Fibroblast of skin of right biceps (primary cell): ENCODE measurements at places on chromosomes 11 and 22.

DNA sequence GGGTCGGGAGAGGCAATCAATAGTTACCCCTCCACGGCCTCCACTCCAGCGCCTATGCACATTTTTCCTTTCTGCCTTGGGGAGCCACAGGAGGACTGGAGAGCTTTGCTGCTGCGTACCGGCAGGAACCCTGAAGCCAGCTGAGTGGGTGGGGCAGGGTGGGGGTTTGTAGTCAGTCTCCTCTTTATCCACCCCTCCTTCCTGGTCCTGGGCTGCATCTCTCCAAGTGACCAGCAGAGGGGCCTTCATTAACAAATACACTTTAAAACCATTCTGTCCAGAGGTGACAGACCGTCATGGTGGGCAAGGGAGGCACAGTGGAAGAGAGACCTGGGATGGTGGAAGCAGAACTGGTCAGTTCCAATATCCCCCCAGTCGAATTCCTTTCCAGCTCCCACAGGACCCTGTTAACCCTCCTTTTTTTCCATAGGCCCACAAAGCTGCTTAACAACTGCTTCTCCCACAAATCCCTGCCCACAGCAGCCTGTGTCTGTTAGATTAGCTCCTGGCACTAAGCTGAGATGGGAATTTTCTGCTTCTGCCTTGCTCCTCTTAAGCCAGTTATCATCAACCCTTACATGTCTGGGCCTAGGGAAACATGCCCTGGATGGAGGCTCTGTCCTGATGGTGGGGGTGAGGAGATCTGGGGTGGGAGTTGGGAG, 3.9 kb upstream of the ABCG4 start:
- peak; percentile 64 for DNase-seq

- DNase-seq: peak; percentile 36
These were observed 10.5 kb downstream of the GRK2 start for GRCh38 chr11:67276781-67277230.

GRCh38 chr11:116525961-116526495, 246.8 kb downstream of the BUD13 start:
- no peak for DNase-seq

DNA sequence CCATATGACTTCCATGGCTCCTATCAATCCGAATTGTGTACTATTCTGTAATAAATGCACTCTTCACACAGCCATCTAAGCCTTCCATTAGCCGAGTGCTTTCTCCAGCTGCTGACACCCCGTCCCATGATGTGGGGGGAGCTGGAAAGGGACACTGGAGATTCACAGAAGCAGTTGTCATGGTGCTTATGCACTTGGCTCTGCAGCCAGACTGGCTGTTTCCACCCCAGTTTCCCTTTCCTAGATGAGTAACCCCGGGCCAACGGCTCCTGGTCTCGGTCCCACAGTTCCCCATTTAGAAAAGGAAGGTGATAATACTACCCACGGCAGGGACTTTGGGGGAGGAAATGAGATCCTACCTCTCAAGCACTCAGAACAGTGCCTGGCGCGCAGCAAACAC, 244.9 kb upstream of the SYN3 start:
- no peak for DNase-seq

GRCh38 chr11:122797651-122798050, 40.6 kb upstream of the CRTAM start:
- no peak for DNase-seq

GRCh38 chr11:17460406-17460805, 16.2 kb downstream of the ABCC8 start:
- DNase-seq: no peak

DNA sequence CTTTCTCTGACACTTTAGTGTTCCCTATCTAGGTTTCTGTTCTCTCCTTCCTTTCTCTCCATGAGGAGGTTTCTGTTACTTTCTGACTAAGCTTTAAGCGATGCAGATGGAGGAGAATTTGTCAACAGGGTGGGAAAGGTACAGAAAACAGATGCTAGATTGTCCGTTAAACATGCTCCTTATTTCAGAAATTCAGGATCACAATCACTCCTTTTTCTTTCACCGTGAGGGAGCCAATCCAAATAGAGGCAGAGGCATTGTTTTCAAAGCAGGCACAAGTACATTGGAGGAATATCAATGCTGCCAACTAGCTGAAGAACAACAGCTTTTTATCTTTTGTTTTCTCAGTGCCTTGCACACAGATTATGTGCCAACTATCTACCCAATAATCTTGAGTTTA, 215.7 kb upstream of the FOLH1 start:
- DNase-seq: no peak

GRCh38 chr11:35178873-35179272, 39.9 kb downstream of the CD44 start:
- DNase-seq: no peak

GRCh38 chr11:94196363-94196762, 67.7 kb downstream of the PANX1 start:
- no peak for DNase-seq

- DNase-seq: no peak
These were observed 516.1 kb downstream of the MIAT start for GRCh38 chr22:27173530-27173929.

- peak; percentile 96 for DNase-seq
These were observed 14.4 kb upstream of the CDC42EP1 start for GRCh38 chr22:37545703-37546436.

DNA sequence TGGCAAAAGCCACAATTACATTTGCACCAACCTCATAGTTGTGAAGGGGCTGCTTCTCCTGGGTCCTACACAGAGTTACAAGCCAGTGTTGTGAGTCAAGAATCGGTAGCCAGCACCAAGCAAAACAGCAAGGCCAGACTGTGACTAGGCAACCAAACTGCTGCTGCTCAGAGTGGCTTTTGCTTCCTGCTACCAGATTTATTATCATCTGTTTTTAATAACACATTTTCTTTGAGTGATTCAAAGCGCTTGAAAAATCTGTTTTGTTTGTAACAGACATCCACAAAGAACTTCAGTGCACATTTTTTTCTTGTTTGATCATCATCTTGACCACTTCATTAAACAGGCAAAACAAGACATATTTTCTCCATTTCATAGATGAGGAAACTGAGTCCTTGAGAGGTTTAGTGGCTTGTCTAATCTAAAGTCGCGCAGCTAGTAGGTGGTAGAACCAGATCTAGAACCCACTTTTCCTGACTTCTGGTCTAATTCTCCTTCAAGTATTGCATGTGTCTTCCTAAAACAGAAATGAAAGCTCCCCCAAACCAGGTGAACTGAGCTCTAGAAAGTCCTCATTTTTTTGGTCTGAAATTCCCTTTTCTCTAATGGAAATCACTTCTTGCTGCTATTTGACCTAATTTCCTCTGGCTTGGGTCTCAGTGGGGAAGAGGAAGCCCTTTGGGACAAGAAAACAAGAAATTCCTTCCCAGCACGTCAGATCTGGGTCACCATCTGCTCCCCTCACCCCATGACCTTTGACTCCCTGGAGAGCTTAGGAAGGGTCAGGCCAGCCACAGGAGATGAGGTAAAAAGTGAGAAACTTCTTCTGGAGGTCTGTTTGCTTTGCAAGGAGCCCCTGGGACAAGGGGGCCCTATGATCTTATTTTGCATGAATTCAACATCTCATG, 39.9 kb downstream of the CWC15 start:
- DNase-seq: peak; percentile 99

DNA sequence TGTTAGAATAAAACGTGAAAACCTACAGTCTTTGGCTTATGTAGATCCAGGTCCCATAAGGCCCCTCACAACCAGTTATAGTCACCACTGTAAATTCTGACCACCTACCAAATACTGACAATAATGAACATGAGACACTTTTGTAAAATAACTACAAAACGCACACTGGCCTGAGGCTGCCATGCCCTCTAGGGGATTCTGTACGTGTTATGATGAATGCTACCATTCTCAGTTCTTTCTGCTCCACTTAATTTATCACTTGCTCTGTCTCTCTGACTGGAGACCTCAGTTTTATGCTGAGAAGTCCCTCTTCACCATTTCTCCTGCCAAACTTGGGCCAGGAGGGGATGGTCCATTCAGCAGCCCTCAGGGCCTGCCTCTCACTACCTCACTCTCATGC, 18.7 kb upstream of the TMPRSS5 start:
- no peak for DNase-seq

GRCh38 chr22:49783036-49783746, 44.5 kb downstream of the BRD1 start:
- no peak for DNase-seq

DNA sequence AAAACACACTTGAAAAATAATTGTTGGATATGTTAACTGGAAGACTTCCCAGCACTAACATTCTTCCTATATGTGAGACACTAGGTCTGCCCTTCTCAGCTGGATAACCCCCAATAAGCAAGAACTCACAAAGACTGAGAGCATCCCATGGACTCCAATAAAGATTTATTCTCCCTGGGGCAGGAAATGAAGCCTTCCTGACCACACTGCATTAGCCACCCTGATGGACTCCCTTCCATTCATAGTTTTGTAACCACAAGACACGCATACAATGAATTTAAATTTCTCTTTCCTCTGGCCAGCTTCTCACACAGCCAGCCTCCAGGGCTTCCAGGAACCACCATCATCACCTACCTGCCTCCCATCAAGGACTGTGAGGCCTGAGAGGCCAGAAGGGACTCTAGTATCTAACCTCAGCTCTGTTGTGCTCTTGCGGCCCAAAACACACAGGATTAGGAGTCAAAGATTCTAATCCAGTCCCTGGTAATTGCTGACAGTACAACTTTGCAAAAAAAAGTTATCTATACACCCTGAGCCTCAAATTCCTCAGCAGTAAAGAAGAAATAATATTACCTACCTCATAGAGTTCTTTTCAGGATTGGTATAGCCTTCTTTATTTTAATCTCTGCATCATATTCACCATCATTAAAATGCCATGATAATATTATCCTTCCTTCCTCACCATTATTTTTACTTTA, 45.6 kb upstream of the GDPD4 start:
- peak; percentile 97 for DNase-seq

- peak; percentile 91 for DNase-seq
These were observed 113.8 kb downstream of the RBFOX2 start for GRCh38 chr22:35914665-35915476.

- DNase-seq: no peak
These were observed 5.1 kb upstream of the ENDOD1 start for GRCh38 chr11:95084509-95084908.

DNA sequence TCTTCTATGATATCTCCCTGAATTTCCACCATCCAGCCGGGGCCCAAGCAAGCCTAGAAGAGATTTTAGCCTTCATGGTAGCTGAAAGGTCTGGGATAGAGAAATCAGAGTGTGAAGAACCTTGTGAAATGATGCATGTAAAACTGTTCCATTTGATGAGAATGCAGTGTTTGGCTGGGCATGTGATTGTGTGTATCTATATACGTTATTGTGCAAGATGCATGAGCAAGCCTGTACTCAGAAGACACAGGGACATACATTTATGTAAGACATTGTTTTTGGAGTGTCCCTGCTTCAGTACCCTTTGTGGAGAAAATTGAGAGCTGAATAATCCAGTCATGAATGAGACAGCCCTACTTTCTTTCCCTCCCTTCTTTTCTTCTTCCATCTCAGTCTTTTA, 15.2 kb upstream of the OR52K2 start:
- DNase-seq: no peak

DNA sequence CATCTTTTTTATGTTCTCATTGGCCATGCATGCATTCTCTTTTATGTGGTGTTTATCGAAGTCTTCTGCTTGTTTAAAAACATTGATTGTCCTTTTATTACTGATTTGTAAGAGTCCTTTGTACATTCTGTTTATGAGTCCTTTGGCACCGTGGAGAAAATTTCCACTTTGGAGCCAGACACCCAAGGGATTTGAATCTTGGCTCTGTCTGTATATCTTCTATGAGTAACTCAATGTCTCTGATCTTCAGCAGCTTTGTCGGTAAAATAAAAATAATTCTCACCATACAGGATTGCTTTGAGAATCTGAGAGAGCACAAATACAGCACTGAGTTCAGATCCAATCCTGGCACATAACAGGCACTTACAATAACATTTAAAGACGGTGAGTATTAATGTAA, 12.8 kb upstream of the SORL1 start:
- no peak for DNase-seq

GRCh38 chr11:17778352-17778751, 43.8 kb downstream of the KCNC1 start:
- no peak for DNase-seq
